Activated CD8-positive, alpha-beta memory T cell treated with anti-CD3 and anti-CD28 coated beads for 1 hour (primary cell): ENCODE measurements at places on chromosomes 4 and X.

GRCh38 chr4:11436084-11436483, 7.4 kb upstream of the HS3ST1 start:
- no peak for DNase-seq

GRCh38 chr4:114223580-114223979, 244.1 kb upstream of the ARSJ start:
- no peak for DNase-seq

DNA sequence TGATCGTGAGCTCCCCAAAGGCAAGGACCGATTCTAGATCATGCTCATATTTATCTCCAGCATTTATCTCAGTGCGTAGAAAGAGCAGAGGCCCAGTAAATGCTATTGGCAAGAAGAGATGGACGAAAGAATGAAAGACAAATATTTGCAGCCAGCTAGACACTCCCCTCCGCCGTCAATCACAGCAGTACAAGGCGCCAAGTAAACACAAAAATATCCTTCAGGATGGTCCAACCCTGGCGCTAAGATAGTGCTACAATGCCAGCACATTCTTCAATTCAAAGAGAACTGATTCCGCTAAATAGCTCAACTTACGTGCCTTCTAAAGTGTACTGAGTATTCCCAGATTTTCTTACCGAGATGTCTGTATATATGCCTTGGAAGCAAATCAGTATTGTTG, 114.5 kb downstream of the DDX53 start:
- DNase-seq: no peak

GRCh38 chrX:27987862-27988646, 6.8 kb upstream of the DCAF8L1 start:
- no peak for DNase-seq

DNA sequence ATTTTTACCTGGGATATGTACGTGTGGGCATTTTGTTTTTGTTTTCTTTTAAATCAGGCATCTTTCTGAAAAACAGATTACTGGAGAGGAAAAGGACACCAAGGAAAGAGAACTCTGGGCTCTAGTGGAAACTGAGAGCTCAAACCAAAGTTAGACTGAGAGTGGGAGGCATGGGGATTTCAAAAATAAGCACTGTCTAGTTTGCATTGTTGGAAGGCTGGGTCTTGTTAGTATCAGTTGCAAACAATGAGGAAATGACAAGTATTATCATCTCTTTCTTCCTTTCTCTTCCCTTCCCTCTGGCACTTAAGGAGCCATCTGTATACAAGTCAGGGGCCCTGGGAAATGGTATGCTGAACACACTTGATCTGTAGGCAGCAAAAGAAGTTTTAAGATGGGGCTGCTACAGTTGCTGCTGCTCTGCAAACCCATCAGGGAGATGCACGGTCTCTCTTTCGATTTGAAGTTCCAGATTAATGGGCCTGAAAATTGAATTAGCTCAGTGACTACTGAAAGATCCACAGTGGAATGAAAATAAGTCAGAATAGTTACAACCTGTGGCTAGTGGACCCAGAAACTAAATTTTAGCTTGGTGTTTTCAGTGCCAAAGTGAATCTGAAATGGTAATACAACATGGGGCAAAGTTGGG, 48.0 kb upstream of the GRXCR1 start:
- no peak for DNase-seq

DNA sequence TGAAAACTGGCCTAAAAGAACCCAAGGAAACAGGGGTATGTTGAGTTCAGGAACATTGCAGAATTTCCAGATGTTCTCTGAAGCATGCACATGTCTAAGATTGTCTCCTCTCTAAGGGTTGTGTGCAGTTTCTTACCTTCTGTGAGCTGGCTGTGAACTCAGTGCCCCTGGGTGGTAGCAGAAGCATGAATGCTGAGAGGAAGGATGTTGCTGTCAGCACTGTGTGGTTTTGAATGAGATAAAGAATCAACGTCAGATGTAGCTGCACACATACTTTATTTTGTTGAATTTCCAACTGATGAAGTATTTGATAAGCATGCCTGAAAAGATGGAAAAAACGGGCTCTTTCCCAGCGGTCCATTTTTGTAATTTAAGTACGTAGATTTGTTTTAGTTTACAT, 23.8 kb upstream of the CD38 start:
- DNase-seq: peak; percentile 16

DNA sequence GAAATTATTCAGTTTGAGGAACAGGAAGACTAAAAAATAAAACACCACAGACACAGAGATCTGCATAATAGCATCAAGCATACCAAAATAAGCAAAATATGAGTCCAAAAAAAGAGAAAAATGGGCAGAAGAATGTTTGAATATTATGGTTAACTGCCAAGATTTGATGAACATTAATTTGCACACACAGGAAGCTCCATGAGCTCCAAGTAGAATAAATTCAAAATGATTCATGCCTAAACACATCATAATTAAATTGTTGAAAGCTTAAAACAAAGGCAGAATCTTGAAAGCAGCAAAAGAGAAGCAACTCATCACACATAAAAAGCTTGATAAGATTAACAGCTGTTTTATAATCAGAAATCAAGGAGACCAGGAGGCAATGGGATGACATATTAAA, 156.6 kb upstream of the ARSJ start:
- DNase-seq: no peak

DNA sequence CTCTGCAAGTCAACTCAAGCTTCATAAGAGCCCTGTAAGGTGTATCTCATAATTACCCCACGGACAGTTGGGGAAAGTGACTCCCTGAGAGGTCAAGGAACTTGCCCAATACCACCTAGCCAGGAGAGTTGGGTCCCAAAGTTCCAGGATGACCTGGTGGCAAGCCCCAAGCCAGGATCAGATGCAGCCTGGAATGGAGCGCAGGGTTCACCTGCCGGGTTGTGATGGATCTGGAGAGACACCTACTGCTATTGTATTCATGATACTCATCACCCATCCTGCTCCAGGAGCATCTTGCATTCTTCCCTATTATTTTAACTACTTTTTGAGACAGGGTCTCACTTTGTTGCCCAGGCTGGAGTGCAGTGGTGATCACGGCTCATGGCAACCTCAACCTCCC, 36.1 kb downstream of the ZBTB49 start:
- DNase-seq: no peak

DNA sequence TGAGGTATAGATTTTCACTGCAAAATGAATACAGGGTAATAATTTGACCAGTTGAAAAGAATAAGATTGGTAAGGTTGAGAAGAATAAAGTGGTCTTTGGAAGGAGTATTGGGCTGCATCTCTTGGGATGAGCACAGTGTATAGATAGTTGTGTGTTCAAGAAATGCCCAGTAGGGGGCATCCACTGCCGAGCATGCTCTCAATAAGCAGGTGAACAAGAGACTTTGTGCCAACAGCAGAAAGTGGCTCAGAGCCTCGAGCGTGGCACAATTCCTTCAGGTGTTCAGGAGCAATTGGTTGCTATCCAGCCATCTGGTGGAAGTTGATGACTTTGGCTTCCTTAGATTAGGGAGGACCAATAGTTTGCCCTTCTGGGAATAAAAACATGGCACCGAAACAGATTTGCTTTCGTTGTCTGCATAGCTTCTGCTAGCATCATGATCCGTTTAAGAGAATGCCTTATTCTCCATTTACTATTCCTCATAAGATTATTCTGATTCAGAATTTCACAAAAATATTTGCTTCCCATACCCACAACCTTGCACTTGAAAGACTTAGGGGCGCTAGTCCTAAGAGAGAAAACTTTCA, 258.1 kb upstream of the NEIL3 start:
- no peak for DNase-seq

DNA sequence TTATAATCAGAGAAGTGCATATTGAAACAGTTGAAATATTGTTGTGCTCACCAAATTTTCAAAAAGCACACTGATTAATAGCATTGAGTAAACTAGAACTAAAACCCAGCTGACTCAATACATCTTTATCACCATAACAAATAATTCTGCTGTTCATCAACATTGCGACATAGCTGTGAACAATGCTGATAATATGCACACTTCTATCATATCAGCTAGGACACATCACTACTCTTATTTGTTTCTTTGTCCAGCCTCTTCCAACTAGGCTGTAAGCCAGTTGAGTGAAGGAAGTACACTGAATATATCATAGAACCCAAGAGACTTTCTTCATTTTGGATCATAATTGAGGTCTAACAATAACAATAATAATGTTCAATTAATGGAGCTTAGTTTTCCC, 349.7 kb downstream of the IQCM start:
- no peak for DNase-seq
